ENCODE measurements at places on chromosomes 13 and 19.

- DNase-seq: no peak
These were observed 538.5 kb downstream of the GPC6 start for GRCh38 chr13:93765062-93765461.

- DNase-seq: no peak
These were observed 47.7 kb downstream of the ZMYM2 start for GRCh38 chr13:20006206-20006605.

DNA sequence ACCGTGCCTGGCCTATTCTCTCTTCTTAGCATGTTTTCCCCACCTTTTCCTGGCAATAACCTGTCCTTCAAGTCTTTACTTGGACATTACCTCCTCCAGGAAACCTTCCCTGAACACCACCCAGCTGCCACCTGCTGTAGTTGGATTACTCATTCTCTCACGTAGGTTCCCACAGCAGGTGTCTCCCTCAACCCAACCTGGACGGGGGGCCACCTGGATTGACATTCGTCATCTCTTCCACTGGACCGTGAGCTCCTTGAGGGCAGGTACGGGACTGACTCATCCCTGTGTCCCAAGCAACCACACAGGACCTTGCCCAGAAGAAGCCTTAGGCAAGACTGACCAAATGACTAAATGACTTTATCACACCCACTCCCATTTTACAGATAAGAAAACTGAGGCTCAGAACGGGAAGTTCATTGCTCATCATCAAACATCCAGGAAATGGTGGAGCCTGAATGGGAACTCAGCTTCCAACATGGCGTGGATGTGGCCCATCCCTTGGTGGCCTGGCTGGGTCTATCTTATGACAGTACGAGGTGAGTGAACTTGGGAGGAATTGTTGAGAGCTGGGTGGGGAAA lies 3.5 kb upstream of the KLK6 start:
- no peak for DNase-seq

GRCh38 chr19:43664018-43664417 lies 6.0 kb downstream of the PLAUR start:
- DNase-seq: no peak

DNA sequence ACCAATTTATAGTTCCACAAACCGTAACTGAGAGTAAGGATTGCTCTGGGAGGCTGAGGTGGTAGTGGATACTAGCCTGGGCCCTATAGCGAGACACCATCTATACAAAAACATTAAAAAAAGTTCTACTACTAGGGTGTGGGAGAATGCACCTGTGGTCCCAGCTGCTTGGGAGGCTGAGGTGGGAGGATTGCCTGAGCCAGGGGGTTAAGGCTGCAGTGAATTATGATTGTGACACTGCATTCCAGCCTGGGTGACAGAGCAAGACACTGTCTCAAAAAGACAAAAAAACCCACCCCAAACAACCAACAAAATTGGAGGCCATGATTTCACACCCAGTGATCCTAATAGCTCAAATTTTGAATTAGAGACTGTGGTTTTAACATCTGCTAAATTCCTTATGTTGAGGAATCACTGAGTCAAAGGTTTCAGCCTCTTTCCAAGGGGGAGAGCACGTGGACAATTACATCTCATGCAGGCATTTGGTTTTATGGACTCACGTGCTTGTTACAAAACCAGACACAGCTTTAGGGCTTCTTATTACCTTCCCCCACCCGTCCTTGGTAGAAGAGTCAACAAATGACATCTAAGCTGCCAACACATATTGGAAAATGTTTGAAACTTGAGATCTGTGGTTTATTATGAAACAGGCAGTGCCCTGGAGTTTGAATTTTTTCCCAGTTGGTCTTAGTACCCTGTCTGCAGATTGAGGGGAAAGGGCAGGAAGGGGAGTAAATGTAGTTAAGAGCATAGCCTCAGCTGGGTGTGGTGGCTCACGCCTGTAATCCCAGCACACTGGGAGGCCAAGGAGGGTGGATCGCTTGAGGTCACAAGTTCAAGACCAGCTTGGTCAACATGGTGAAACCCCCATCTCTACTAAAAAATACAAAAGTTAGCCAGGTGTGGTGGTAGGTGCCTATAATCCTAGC lies 18.5 kb downstream of the CYP2A6 start:
- DNase-seq: no peak

DNA sequence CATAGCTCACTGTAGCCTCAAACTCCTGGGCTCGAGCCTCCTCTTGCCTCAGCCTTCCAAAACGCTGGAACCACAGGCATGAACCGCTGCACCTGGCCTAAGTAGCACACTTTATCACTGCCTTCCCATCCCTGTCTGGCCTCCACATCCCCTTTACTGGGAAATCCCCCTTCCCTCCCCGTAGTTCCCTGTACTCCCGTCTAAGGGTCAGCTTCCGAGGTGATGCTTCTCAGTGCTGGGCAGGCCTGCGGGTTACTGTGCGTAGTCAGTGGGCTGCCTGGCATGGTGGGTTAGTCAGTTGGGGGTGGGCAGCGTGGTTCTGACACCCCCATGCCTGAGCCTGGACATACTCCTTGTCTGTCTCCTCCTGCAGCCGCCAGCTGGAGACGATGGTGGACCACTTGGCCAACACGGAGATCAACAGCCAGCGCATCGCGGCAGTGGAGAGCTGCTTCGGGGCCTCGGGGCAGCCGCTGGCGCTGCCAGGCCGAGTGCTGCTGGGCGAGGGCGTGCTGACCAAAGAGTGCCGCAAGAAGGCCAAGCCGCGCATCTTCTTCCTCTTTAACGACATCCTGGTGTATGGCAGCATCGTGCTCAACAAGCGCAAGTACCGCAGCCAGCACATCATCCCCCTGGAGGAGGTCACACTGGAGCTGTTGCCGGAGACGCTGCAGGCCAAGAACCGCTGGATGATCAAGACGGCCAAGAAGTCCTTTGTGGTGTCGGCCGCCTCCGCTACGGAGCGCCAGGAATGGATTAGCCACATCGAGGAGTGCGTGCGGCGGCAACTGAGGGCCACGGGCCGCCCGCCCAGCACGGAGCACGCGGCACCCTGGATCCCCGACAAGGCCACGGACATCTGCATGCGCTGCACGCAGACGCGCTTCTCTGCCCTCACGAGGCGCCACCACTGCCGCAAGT lies 8.4 kb downstream of the PLEKHF1 start:
- no peak for DNase-seq

GRCh38 chr19:29001141-29001581 lies 211.8 kb downstream of the UQCRFS1 start:
- no peak for DNase-seq

DNA sequence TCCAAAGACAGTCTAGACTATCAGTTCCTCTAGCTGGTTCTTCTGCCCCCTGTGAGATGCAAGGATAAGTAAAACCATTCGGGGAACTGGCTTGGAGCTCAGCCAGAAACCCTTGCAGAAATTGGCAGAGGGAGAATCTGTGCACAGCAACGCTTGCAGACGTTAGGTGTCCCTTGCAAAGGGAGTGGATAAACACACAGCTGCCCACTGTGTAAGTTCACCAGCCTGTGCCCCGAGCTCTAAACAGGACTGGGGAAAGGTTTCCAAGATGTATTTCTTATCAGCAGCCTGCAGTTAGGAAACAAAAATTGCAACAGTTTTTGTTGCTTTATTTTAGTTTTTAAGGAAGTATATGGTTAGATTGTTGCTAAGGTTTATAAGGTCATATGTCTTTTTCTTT lies 19.0 kb upstream of the ADGRE1 start:
- DNase-seq: peak; percentile 20

DNA sequence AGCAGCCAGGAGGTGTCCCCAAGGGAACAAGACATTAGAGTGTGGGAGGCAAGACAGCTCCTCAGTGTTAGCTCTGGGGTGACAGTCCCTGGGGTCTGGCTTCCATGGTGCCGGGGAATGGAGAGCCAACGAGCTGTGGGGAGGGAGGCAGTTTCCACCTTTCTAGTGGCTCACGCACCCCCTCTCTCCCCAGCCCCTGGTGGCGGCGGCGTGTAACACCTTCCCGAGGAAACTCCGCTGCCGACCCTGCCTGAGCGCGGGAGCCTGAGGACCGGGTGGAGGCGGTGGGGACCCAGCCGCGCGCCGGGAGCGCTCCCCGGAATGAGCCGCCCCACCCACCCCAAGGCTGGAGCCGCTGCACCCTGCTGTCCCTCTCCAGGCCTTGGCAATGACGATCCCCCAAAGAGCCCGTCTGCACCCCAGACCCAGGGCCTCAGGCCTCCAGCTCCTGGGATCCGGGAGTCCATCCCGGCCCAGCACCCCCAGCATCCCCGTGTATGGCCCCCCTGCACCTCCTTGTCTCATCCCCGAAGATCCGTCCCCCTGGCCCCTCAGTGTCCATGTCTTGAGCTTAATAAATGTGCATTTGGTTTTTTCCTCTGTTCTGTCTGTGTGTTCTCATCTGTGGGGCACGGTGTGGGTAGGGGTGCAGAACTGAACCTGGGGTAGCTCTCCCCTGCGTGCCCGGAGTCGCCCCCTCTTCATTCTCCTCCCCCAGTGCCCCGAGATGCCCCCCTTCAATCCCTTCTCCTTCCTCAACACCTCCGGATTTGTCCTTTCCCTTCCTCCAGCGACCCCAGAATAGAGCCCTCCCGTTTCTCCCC lies 622 bp upstream of the FXYD5 start:
- no peak for DNase-seq

- peak; percentile 28 for DNase-seq
These were observed 1.4 kb downstream of the ZNF536 start for GRCh38 chr19:30373593-30373992.

- no peak for DNase-seq
These were observed 97.3 kb downstream of the STARD13 start for GRCh38 chr13:33188093-33188882.

DNA sequence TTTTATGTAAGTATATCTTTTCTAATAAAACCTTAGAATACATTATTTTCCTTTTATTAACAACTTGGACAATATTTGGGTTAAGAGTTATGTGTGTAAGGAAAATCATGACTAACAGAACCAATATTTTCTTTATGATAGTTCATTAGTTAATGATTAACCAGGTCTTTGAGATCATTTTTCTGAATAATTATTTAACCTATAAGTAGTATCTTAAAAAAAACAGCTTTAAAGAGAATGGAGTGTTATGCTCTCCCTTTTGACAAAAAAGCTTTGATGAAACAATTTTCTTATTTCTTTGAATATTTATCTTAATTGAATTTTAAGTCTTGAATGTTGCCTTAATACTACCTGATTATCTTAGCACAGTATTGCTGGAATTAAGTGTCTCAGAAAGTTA lies 3.8 kb downstream of the SLAIN1 start:
- no peak for DNase-seq

DNA sequence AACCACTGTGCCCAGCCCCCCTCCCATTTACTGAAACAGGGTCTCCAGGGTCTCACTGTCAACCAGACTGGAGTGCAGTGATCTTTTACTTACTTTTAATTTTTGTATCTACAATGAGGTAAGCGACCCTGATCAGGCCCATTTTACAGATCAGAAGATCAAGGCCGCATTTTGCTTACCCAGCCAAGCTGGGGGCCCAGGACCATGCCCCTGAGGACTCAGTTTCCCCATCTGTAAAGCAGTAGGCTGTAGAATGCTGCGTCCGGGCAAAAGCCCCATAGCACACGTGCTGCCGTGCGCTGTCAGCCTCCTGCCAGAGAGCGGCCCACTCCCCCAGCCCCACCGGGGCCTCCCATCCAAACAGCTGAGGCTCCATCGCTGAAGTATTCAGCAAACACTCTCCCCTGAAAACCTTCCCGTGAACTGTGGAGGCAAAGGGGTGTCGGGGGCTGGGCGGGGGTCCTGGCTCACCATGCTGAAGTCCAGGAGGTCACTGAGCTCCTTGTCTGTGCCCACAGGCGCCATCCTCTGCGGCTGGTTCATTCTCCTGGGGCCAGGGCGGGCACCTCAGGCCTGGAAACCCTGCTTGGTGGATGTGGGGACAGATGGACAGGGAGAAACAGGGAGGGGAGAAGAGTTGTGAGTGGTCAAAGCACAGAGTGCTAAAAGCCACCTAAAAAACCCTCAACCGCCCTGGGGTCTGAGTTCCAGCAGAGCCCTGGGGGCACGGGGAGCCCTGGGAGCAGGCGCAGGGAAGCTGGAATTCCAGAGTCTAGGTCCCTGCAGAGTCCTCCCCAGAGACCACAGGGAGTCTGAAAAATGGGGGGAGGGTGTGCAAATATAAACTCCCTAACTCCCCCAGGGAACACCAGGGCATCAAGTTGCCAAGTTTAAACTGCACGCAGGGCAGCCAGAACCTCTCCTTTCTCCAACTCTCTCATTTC lies 2.4 kb downstream of the TCF3 start:
- DNase-seq: no peak

DNA sequence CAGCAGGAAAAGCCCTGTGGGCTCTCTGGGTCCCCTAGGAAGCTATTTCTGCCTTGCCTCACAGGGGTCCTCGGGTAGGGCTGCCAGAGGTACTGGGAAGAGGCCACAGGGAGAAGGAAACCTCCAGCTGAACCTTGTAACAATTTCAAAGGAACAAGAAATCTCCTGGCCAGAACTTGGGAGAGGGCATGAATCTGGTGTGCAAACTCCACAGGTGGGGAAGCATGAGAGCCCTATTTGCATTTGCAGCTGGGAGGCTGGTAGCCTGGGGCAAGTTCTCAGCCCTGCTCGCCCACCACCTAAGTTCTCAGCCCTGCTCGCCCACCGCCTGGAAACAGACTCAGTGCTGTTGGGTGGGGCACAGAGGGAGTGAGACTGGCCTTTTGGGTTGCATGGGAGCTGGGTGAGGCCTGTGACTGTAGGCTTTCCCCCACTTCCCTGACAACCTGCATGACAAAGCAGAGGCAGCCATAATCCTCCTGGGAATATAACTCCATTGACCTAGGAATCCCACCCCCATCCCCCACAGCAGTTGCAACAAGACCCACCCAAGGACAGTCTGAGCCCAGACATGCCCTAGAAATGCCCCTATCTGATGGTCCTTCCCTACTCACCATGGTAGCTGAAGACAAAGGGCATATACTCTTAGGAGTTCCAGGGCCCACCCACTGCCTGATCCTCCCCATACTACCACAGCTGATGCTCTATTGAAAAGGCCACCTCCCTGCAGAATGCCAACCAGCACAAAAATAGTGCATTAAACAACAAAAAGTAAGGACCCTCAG lies 11.7 kb downstream of the UGGT2 start:
- DNase-seq: no peak

- no peak for DNase-seq
These were observed 3.1 kb upstream of the GRK1 start for GRCh38 chr13:113663934-113664333.

DNA sequence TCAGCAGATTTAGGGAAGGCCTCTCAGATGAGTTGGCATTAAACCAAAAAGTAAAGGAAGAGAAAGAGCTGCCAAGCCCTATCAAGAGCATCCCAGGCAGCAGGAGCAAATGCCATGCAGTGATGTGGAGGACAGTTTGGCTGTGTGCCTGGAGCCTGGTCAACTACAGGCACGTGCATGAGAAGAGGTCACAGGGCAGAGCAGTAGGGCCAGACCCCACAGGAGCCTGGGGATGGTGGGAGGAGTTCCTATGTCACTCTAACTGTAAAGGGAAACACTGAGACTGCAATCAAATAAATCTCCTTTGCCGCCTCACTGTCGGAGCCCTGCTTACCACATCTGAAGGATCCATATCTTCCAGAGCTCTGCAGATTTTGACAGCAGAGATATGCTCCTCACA lies 240.5 kb downstream of the ENOX1 start:
- DNase-seq: no peak

- no peak for DNase-seq
These were observed 4.6 kb downstream of the CAPN12 start for GRCh38 chr19:38739440-38740256.
